Gastroesophageal sphincter (tissue), 4 donors: ENCODE measurements at places on chromosomes 12 and 14.

GRCh38 chr14:58712357-58712756, 74.6 kb downstream of the DACT1 start:
- ATAC-seq = no peak

DNA sequence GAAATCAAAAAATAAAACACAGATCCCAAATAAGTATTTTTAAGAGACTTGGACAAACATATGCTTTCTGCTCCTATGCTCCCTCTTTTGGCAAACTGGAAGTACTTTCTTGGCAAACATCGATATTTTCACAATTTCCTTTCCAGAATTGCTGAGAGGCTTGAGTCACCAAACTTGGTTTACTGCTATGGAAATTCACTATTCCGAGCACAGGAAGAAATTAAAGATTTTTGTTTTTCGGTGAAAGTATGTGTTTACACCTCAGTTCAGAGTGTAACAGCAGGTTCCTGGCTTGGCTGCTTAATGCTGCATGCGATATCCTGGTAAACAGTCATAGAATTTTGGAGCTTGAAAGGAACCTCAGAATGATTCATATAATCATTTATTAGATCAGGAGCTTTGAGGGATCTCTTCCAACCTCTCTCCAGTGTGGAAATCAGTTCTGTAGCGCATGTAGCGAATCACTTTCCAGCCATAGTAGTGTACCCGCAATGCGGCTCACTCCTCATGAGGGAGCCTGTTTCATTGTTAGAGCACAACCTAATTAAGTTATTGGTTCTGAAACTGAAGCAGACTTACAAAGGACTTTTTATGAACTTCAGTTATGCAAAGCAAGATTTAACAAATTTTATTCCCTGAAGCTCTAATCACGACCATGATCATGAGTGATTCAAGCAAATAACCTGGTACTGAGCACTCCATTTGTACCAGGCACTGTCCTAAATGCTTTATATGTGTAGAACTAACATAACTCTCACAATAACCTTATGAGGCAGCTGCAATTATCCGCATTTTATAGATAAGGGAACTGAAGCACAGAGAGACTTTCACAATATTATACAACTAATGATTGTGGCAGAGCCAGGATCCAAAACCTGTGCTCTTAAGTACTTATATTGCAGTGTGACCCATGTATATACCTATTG, 56.4 kb upstream of the ATP2A2 start:
- peak; percentile 87 for ATAC-seq

DNA sequence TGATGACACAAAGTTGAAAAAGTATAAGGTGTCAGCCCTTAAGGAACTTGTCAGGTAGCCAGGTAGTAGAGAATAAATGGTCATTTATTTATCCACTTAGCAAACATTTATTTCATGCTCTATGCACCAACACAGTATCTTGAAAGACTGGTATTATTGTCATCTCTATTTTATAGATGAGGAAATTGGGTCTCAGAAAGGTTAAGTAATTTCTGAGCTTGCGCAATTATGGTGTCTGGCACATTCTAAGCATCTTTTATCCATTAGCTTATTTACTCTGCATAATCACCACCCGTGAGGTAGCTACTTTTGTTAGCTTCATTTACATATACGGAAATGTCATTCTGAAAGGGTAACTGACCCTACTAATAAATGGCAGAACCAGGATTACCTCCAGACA, 2.5 kb upstream of the UTP20 start:
- ATAC-seq = no peak

DNA sequence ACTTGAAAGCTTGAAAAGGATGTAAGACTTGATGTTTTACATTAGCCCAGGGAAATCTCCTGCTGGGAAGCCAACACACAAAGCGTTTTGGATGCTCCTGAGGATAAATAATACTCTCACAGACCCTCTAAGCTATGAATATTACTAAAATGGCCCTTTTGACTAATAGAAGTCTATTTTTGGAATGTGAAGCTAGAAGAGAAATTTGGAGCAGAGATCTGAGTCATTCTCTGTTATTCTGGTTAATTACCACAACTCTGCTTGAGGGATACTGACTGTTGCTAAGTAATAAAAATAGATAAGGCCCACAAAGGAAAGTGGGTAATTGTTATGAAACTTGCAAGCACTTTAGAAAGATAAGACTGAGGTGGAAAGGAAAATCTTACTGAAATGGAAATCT, 346.2 kb upstream of the STXBP6 start:
- no peak for ATAC-seq

GRCh38 chr14:30468354-30468753, 90.6 kb upstream of the G2E3 start:
- no peak for ATAC-seq

GRCh38 chr12:12804432-12804886, 8.7 kb upstream of the DDX47 start:
- ATAC-seq = no peak

DNA sequence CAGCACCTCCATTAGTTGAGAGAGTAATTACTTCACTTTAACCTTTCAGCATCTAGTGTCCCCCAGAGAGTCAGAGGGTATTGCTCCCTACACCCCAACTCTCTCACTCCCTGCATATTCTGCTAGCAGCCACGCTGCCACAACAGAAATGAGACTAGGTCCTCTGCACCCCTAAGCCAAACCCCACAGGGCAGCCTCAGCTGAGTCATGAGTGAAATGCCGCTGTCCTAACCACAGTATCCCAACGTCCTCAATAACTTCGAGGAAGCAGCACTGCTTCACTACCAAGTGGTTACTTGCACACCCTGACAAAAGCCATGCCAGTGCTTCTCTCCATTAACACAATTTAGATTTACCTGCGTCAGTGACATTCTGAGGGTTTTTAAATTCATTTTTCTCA, 6.9 kb upstream of the LYZ start:
- ATAC-seq = peak; percentile 53

- ATAC-seq = peak; percentile 79
Measured at GRCh38 chr14:68807148-68807600, 14.3 kb upstream of the ZFP36L1 start.

DNA sequence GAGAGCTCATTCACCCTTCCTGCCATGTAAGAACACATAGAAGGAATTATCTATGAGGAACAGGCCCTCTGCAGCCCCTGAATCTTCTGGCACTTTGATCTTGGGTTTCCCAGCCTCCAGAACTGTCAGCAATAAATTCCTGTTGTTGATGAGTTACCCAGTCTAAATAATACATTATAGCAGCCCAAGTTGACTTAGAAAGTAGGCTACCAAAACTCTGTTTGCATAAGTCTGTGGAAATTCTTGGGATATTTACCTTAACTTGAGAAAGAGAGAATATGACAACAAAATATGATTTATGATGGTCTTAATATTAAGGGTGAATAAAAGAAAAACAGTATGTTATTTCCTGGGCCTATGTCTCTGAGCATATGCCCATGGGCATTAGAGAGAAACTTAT, 433.0 kb upstream of the LMO3 start:
- ATAC-seq = no peak

DNA sequence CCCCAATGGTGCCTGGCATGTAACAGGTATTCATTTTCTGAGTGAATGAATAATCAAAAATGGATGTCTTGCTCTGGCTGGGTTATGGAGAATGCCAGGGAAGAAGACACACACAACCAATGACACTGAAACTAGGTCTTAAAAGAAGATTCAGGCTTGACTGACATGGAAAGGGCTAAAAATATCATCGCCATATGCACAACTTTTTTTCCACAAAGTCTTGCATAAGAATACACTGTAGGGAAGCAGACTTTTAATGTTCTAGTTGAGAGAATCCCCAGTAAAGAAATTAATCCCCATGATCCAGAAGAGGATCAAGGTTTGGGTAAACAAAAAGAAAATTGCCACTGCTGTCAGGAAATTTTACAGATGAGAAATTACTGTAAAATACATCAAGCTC, 116.4 kb downstream of the SLC2A13 start:
- no peak for ATAC-seq

DNA sequence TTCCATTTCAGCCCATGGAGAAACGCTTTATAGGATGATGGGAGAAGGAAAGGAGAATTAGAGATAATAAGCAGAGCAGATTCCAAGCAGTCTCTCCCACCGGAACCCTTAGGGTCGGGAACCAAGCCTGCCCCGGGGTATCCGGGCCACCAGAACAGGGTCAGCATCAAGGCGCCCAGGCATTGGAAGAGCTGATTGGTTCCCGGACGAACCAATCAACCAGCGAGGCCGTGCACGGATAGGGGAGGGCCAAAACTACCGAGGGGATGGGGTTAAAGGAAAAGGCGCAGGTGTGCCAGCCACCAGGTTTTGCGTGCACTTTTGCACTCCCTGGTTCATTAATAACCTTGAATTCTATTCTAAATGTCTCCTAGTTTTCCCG, 1.7 kb downstream of the PPM1H start:
- no peak for ATAC-seq

DNA sequence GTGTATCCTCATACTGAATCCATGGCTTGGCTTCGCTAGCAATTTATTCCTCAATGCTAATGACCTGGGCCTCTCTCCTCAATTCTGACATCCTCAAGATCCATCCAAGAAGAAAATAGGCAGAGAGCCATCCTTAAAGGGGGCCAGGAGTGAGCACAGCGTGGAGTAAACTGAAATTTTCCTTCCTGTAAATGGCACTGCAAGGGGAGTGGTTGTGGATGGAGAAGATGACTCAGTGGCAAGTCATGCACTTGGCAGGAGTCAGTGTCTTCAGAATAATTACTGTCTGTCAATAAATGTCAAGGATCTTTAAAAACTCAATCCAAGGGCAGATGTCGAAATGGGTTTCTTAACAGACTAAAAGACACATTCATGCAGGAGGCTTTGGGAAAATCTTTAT, 88.0 kb upstream of the TMEM132C start:
- ATAC-seq = no peak

DNA sequence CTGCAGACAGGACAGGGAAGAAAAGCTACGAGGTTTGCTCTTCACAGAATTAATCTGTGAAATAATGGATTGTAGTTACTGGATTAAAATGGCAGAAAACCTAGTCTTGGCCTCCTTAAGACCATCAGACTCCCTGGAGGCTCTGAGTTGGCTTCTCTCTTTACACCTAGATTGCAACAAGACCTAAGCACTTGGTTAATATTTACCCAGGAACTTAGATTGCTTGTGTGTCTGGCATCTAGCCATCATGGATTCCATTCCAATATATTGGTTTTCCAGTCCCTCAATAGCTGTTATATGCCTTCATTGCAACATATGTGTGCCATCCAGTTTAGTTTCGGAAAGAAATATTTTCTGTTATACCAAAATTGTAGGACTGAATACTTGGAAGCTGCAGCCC, 1.9 kb upstream of the GTF2A1 start:
- no peak for ATAC-seq

DNA sequence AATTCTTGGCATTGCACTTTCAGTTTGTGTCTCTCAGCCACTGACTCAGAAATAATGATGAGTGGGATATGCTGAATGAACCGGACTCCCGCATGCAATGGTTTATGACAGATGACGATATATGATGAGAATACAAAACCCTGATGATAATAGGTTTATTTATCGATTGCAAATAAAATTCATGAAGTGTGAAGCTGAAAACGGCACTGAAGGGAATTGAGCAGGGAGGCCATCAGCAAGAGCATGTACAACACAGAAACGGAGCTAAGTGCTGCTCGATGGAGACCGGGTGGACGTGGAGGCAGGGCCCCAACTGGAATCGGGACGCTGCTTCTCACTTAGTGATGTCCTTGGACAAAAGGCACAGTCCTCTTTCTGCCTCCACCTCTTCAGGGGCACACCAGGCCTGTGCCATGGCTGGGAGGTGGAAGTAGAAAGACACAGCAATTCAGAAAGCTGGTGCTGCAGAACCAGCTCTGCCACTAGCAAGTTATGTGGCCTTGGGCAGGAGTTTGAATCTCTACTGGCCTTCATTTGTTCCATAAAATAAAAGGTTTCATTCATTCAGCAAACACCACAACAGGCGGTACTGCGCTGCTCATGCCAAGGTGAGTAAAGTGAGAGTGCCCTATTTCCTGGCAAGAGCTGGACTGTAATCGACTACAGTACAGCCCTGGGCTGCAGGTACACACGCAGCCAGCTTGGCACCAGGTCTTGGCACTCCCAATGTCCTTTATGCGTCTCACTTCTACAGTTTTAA, 117.0 kb downstream of the EGLN3 start:
- no peak for ATAC-seq

- no peak for ATAC-seq
Measured at GRCh38 chr12:57835366-57836288, 10.9 kb downstream of the CTDSP2 start.

DNA sequence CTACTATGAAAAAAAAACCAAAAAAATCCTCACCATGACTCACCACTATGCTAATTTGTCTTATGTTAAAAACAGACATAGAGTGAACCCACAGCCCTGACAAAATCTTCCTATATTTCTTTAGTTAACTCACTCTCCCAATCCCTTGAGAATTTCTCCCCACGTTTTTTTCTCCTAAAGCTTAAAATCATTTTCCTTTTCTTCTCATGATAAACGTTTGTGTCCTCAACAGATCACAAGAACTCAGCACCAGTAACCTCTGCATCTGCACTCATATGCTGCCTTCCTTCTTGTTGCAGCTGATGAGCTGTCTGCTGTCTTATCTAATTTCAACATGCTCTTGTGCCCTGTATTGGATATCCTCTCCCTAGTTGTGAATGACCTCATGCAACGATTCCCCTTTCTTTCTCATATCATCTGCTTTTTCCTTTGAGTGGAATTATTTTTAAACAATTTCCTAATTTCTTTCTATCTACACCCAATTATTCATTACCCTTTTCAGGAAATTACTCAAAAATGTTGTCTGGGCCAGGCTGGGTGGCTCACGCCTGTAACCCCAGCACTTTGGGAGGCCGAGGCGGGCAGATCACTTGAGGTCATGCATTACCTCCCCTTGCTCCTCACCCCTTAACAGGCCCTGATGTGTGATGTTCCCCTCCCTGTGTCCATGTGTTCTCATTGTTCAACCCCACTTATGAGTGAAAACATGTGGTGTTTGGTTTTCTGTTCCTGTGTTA, 427.5 kb upstream of the MGAT4C start:
- no peak for ATAC-seq

GRCh38 chr12:51361161-51362016, 14.9 kb upstream of the CELA1 start:
- ATAC-seq = no peak
